ENCODE measurements at places on chromosomes 3 and 15.

DNA sequence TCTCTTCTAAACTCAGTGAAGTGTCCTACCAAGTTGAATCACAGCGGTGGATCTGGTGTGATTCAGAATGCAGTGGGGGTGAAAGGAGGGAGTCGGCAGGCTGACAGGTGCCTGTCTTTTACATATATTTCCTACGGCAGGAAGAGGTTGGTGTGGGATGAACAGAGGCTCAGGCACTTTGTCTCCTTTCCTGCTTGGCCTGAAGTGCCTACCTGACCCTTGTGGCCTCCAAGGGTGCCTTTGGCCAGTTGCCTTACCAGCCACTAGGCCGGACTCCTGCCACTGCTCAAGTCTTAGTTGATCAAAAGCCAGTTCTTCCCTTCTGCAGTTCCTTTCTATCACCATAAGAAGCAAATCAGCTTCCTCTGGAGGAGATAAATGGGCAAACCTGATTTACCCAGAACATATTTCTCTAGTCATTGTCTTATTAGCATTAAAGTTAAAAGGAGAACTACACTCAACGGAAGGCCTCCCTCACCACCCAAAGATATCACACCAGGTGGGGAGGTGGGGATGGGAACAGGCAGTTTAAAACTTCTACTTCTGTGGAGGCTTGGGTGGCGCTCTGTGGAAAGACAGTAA lies 52.1 kb downstream of the CRTC3 start:
- DNase-seq = no peak

DNA sequence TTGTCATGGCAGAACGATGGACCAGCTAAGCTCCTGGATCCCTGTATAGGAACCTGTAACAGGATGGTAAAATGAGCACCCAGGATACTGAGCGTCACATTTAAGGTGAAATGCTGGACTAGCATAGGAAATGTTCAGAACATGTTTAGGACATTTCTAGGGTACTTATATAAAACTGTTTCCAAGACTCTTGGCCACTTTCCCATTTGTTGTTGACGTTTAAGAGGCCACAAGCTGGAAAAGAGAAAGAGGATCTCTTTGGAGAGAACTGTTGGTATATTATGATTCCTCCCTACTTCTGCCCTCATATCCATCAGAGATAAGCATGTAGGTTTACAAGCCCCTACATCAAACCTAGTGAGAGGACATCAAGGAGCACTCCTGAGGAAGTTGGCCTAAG lies 57.5 kb downstream of the SCN11A start:
- DNase-seq = no peak

- DNase-seq = no peak
Observed at GRCh38 chr3:84074767-84075166, 884.0 kb upstream of the CADM2 start.

DNA sequence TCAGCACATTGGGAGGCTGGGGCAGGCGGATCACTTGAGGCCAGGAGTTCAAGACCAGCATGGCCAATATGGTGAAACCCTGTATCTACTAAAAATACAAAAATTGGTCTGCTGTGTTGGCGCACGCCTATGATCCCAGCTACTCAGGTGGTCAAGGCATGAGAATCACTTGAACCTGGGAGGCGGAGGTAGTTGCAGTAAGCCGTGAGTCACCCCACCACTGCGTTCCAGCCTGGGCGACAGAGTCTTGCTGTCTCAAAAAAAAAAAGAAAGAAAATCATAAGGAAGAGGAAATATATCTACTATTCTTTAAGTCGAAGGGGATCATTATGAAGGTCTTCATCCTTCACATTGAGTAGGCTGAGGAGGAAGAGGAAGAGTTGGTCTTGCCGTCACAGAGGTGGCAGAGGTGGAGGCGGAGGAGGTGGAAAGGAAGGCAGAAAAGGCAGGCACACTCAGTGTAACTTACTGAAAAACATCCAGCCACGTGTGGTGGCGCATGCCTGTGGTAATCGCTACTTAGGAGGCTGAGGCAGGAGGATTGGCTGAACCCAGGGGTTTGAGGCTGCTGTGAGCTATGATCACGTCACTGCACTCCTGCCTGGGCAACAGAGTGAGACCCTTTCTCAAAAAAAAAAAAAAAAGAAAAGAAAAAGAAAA lies 14.2 kb downstream of the CSK start:
- DNase-seq = no peak

- peak; percentile 70 for DNase-seq
Observed at GRCh38 chr3:66153481-66154443, 67.0 kb upstream of the SLC25A26 start.

- peak; percentile 11 for DNase-seq
Observed at GRCh38 chr3:17638356-17638755, 104.1 kb downstream of the TBC1D5 start.

- peak; percentile 55 for DNase-seq
Observed at GRCh38 chr3:195522254-195523023, 20.7 kb downstream of the PPP1R2 start.

GRCh38 chr3:72317491-72317890 lies 530.8 kb downstream of the SHQ1 start:
- peak; percentile 50 for DNase-seq

DNA sequence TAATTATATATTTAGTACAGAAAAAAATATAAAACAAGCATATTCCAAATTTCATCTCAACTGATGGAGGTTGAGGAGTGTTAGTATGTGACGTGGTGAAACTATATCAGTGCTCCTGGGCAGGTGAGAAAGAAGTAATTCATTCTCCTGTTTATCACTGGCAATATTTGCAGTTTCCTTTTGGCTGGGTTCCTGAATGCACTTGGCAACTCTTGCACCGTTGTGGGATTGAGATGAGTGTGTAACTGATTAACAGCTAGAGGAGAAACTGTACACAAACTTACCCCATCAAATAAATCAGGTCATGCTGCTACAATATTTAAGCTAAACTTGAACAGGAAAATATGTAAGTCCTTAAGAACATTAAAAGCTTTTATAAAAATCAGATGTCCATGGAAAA lies 2.1 kb upstream of the ATP13A4 start:
- no peak for DNase-seq

GRCh38 chr3:15292765-15293522 lies 39.4 kb downstream of the SH3BP5 start:
- DNase-seq = no peak

DNA sequence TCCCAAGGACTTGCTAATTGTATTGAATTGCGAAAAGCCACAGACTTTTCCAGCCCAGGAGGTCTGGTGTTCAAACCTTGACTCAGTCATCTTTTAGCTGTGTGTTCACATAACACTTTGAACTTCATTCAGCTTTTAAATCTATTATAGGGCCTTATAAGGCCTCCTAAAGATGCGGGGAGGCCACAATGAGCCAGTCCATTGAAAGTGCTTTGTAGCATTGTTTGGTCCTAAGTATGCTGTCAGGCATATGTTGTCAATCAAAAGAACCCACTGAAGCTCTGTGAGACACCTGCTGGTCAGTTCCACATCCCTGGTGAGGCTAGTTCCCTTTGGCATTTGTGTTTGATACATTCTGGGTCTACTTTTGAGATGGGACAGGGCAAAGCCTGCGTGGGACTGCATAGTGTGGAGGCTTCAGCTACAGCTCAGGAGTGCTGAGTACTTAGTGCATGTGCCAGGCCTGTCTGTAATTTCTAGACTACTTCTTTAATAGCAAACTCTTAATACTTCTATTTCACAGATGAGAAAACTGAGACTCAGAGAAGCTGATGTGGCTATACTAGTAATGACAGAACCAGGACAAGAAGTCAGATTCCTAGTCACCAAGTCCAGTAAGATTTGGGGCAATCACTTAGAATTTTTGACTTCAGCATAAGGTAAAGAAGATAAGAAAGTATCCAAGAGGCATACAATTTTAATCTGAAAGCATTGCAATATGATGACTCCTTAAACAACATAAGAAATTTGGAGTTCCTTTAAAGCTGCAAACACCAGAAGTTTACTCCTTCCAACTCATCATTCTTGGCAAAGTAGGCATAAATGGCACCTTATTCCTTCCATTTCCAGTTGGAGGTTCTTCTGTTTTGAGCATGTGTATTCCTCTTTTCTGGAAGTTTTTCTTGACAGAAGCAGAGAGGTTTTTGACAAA lies 213.0 kb downstream of the PDCD6IP start:
- no peak for DNase-seq

DNA sequence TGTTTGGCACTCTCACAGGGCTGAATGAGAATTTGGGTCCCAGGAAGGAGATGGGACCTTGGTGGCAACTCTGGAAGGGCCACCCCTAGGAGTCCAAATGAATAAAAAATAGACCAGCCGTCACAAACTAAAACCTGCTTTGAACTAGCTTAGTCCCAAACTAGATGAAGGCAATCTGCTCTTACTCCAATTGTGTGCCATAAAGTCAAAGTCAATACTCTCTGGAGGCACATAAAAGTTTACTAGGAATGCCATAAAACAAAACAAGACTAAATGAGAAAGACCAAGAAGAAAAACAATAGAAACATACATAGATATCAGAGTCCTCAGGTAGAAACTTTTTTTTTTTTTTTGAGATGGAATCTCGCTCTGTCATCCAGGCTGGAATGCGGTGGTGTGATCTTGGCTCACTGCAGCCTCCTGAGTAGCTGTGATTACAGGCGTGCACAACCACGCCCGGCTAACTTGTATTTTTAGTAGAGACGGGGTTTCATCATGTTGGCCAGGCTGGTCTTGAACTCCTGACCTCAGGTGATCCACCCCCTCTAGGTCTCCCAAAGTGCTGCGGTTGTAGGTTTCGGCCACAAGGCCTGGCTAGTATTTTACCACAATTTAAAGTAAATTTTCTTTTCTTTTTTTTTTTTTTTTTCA lies 8.1 kb downstream of the GOLGA6L2 start:
- no peak for DNase-seq

- DNase-seq = no peak
Observed at GRCh38 chr15:92273286-92273685, 120.4 kb upstream of the ST8SIA2 start.

All from AG20443 (cell line).